A549 (cell line): ENCODE measurements at places on chromosomes 3 and 15.

- no peak for DNase-seq
Measured at GRCh38 chr3:175287361-175287963, 428.3 kb downstream of the NAALADL2 start.

- no peak for DNase-seq
Measured at GRCh38 chr3:105545051-105545450, 178.3 kb downstream of the ALCAM start.

- DNase-seq: no peak
Measured at GRCh38 chr15:74400915-74401757, 32.6 kb downstream of the SEMA7A start.

- peak; percentile 67 for DNase-seq
Measured at GRCh38 chr3:184234224-184234623, 4.8 kb downstream of the VWA5B2 start.

- no peak for DNase-seq
Measured at GRCh38 chr15:25884370-25884769, 21.2 kb upstream of the ATP10A start.

DNA sequence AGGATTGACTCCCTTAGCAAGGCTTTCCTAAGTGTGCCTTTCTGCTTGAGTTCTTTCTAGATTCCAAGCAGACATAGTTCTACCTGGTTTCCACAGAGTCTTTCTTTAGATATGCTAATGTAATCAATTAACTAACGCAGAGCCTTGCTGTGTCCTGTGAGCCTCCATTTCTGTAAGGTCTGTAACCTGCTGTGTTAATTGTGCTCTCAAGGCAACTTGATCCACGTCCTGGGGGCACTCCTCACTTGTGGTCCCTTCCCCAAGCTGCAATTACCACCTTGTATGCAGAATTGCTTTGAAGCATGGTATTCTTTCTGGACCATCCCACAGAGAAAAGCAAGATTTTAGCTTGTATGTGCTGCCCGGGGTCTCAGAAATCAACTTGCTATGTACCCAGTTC lies 29.5 kb upstream of the THSD4 start:
- DNase-seq: no peak

DNA sequence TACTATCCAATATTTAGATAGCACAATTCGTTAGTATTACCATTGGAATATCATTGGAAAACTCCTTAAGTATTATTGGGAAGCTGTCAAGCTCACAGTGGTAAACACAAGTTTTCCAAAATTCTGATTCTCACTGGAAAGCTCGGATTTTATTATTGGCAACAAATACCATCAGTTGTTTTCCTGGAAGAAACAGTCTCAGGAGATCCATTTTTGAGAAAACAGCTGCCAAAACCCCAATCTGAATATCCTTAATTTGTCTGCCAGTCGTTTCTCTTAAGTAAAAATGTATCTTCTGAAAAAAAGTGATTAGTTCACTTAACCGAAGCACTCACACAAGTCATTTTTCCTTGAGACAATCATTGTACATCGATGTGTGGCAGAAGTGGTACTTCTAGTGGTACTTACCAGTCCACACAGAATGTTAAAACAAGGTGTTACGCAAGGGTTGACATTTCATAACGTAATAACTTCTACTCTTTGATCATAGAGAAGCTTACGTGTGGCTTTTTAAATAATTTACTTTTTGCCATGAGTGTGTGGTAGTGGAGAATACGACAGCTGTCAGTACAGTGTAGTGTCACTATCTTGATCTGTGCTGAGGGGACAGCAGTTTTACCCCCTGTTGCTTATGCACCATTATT lies 74.9 kb downstream of the FAM43A start:
- no peak for DNase-seq
